ENCODE measurements at places on chromosomes 2 and 18. TPM values are rescaled to one million over a fixed set of nuclear protein-coding genes. Genes with fewer than 3 reads are reported as not detected.

GRCh38 chr2:19848029-19848750 lies 53.6 kb downstream of the TTC32 start:
- no peak for DNase-seq

DNA sequence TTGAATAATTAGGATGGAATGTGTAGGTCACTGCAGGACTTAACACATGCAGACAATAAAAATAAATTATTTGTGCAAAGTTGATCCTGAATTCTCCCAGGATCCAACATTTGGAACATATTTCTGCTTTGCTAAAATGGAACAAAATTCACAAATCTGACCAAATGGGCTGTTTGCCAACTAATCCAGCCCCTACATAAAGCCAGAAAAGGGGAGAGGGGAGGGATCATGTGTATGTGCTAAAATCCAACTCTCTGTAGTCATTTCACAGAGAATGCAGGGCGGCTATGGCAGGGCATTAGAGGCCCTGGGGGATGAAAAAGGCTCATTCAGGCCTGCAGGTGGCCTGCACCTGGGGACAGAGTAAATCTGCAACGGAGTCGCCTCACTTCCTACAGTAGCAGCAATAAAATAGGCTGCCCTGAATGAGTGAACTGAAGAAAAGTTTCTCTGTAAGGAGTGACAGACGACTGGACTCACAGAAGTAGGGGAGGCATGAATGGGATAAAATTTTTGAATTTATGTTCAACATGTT lies 4.0 kb upstream of the ZFP36L2 start:
- DNase-seq, result no peak

DNA sequence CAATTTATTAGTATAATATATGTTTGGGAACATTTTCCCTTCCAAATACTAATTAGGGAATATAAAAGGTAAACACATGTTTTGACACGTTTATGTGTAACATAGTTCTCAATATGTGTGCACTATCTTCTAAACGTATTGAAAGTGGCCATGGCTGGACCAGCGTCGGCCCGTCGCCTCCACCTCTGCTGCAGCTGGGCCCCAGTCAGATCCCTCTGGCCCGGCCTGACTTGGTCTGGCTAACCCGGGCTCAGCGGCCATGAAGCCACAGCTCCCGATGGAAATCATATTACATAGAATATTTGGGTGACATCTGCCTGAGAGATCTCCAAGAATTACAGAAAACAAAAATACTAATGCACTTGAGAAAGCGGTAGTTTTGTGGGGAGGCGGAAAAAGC lies 474.4 kb upstream of the CDH2 start:
- no peak for DNase-seq

DNA sequence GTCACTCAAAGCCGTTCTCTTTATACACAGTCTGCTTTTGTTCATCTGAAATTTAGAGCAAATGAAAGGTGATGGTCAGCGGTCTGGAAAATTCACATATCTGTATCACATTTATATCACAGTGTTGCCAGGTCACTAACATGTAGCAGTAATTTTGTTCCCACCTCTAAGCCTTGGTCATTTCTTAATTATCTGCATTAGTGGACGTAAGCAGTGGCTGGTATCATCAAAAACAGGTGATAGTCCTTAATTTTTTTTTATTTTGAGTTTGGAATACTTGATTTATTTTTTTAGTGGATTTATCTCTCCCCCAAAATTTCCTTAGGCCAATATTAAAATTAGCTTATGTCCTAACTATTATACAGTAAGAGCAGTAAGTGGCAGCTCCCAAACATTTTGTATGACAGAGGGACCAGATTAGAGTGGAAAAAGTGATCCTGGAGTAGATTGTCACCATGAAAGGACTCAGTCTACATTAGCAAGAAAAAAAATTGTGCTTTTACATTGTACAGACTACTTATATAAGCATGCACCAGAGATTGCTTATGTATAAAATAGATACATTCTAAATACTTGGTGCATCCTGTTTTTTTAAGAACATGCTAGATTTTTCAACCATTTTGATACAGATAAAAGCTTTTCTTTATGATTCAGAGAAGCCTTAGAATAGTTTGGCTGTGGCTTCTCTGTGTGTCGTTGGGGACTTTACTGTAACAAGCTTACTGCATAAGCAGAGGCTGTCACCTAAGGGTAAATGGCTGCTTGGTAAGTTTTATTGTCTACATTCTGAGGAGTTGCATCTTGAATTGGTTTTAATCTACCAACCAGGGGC lies 65.0 kb downstream of the MAPRE2 start:
- DNase-seq, result no peak

DNA sequence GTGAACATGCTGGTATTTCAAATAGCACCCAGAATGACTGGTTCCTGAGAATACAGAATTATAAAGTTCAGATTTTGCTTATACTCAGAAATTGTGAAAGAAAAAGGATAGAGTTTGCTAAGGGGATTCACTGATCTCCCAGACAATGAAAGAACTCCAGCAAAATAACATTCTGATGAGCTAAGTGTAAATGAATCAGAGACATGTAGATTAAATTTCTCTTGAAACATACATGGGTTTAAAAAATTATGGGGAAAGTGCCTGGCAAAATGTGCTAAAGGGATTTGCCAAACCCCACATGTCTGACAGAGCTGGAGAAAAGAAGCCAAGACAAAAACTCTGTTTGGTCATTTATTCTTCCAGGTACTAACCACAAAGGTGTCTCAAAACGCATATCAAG lies 116.3 kb downstream of the FTCDNL1 start:
- no peak for DNase-seq

DNA sequence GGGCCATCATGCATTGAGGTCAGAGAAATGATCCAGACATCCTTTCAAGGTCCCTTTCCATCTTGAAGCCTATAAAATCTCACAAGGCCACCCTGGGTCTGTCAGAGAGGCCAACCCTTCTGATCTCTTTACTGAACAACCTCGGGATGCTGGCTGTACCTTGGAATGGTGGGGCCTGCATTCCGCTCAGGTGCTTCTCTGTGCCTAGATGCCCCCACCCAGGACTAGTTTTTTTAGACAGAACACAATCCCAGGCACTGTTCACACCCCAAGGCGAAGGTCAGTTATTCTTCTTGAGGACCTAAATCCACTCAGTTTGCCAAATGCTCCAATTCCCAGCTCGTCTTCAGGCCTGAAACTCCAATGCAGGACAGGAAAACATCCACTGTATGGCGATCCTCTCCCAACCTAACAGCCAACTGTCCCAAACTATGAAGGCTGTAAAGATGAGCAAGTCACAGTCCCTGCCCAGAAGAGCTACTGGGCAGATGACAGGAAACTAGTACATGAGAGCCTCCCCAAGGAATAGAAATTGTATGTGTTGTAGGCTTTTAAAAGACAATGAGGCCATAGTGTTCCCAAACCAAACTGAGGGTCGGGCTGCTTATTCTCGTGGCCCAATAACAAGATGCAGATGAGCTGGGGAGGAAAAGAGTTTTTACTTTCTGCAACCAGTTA lies 154.4 kb upstream of the ACAA2 start:
- no peak for DNase-seq

DNA sequence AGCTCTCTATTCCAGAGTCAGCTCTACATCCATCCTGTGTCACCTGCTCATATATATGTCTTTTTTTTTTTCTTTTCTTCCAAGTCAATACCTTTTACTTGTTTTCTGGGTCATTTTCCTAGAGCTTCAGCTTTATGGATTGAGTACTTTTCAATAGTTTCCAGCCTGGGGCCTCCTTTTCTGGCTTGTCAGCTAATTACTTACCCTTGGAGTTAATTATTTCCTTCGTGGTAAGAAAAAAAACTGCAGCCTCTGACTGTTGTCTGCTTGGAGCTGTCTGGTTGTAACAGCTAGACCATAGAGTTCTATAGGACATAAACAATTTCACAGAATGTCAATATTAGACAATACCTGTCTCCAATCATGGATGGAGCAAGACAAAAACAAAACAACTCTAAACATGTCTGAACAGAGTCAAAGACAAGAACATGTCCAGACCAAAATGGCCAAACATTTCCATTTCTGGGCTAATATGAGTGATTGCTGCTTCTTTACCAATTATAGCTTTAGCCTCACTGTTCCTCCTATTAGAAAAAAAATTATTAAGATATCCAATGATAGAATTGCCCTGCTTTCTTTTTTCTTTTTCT lies 643.1 kb downstream of the SLC4A3 start:
- no peak for DNase-seq

DNA sequence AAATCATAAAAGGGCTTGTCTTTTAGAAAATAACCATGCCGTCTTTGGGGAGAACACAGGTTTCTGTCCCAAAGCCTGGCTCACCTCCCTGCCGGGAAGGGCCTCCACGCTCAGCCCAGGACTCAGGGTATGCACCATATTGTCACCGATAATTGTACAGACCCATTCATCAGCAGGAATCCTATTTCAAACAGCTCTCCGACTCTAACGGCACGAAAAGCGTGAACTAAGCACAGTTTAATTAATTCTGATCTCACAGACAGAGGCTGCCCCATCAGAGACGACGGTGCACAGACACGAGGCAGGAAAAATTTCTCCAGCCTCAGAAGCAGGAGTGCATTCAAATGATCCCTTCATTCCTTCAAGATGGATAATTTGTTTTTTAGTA lies 276.2 kb downstream of the MYCN start:
- DNase-seq, result no peak

DNA sequence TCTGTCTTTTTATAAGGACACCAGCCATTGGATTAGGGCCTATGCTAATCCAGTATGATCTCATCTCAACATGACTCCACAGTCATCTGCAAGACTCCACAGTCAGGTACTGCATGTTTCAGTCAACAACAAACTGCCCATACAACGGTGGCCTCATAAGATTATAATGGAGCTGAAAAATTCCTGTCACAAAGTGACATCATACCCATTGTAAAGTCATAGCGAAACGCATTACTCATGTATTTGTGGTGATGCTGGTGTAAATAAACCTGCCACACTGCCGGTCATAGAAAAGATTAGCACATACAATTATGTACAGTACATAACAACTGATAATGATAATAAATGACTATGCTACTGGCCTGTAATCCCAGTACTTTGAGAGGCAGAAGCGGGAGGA lies 102.2 kb downstream of the TEX51 start:
- DNase-seq, result no peak

Gene SMPD4
- 84.3 TPM for total RNA-seq

Data from activated T-helper 2 cell treated with anti-CD3 and anti-CD28 coated beads, Interferon-gamma antibody, Interleukin-2, Interleukin-4, amounts not matched to agents 10 μg/mL and 5 μg/mL and 100 μg/mL, durations not matched to agents 14 hours and 24 hours and 36 hours (primary cell).